ENCODE measurements at places on chromosomes 4 and X. TPM values are rescaled to one million over a fixed set of nuclear protein-coding genes. Genes with fewer than 3 reads are reported as not detected.

DNA sequence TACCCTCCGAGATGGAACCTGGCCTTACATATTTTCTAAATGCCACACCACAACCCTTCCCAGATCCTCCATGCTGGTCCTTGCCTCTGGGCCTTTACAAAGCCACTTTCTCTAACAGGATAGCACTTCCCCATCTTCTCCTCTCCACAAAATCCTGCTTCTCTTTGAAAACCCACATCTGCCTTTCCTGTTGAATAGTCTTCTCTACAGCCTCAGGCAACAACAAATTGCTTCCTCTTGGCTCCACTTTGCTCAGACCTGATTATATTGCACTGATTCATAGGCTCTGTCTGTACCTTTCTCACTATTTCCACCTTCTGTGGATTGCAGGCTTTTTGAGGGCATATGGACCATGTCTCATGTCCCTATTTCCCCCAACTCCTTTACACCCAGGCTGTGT is 203.7 kb upstream of the MBNL3 start:
- no peaks in the 10 kb centered on the region for H3K36me3 ChIP-seq
- no peak overlapping the region for H3K4me3 ChIP-seq
- DNase-seq, result no peak
- H3K27me3 ChIP-seq, result no peaks in the 10 kb centered on the region
- H3K27ac ChIP-seq, result no peak overlapping the region

GRCh38 chrX:9906919-9907318 is 60.2 kb upstream of the CLDN34 start:
- no peak overlapping the region for H3K4me3 ChIP-seq
- no peaks in the 10 kb centered on the region for H3K4me1 ChIP-seq
- no peaks in the 10 kb centered on the region for H3K36me3 ChIP-seq
- no peak for DNase-seq
- H3K27me3 ChIP-seq, result no peaks in the 10 kb centered on the region

DNA sequence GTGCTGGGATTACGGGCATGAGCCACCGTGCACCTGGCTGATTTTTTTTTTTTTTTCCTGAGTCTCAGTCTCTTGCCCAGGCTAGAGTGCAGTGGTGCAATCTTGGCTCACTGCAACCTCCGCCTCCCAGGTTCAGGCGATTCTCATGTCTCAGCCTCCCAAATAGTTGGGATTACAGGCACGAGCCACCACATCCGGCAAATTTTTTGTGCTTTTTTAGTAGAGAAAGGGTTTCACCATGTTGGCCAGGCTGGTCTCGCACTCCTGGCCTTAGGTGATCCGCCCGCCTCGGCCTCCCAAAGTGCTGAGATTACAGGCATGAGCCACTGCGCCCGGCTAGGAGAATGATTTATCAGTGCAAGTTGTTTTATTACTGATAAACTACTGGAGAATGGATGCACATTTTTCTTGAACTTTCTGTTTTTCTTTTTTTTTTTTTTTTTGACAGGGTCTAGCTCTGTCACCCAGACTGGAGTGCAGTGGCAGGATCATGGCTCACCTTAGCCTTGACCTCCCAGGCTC is 39.7 kb upstream of the DHRSX start:
- DNase-seq, result no peak
- no peaks in the 10 kb centered on the region for H3K36me3 ChIP-seq
- H3K4me3 ChIP-seq, result no peak overlapping the region
- H3K27me3 ChIP-seq, result no peaks in the 10 kb centered on the region
- no peak overlapping the region for H3K27ac ChIP-seq

- no peak overlapping the region for H3K4me3 ChIP-seq
- no peak for DNase-seq
- H3K4me1 ChIP-seq, result no peaks in the 10 kb centered on the region
- no peaks in the 10 kb centered on the region for H3K27me3 ChIP-seq
- no peaks in the 10 kb centered on the region for H3K36me3 ChIP-seq
Observed at GRCh38 chrX:10656214-10656613, 35.8 kb upstream of the MID1 start.

DNA sequence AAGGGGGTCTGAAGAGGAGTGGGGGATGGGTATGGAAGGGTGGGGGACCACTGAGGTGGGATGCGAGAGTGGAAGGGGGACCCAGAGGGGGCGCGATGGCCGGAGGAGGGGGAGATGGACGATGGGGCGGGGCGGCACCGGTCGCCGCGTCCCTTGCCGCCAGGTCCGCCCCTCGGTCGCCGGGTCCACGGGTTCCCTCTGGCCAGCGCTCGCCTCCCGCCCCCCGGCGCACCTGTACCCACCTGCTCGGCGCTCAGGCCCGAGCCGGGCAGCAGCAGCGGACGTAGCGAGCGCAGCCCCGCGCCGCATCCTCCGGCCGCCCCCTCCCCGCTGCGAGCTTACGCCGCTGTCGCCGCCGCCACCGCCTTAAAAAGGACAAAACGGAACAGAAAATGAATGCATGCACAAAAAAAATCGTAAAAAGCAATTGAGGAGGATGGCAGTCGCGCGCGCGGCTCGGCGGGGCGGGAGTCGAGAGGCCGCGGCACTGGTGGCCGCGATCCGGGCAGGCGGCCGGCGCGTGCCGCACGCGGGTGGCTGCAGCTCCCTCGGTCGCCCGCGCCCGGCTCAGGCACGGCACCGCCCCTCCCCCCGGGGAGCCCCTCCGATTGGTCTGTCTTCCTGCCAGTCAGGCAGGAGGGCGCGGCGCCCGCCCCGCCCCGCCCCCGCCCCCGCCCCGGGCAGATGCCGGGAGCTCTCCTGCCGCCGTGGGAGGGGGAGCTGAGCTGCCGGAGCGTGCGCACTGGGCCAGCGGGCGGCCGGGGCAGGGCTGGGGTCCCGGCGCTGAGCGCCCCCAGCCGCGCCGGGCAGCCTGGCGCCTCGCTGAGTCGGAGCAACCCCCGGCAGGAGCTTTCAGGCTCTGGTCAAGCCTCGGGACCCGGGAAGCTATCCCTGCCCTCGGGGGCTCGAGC is at the start of gene JAKMIP1:
TSS of gene JAKMIP1 (minus strand) at position 539 of the 911 bp plus-strand sequence. CDS start 87,699 bp downstream, outside the sequence.
- H3K27ac ChIP-seq, result peak within 1 kb of the TSS; percentile 68
- no peaks in the 10 kb centered on the region for H3K27me3 ChIP-seq
- DNase-seq, result peak; percentile 86
- peaks cover 47% of the 10 kb centered on the region for H3K4me1 ChIP-seq
- H3K36me3 ChIP-seq, result no peaks in the 10 kb centered on the region

- no peaks in the 10 kb centered on the region for H3K36me3 ChIP-seq
- peaks cover 5% of the 10 kb centered on the region for H3K27me3 ChIP-seq
- H3K4me3 ChIP-seq, result no peak overlapping the region
- DNase-seq, result no peak
- H3K27ac ChIP-seq, result no peak overlapping the region
- H3K4me1 ChIP-seq, result peaks cover 5% of the 10 kb centered on the region
Observed at GRCh38 chr4:68372588-68372987, 22.7 kb upstream of the YTHDC1 start.

- H3K36me3 ChIP-seq, result no peaks in the 10 kb centered on the region
- DNase-seq, result no peak
- H3K4me1 ChIP-seq, result no peaks in the 10 kb centered on the region
- no peaks in the 10 kb centered on the region for H3K27me3 ChIP-seq
- no peak overlapping the region for H3K4me3 ChIP-seq
Observed at GRCh38 chr4:35925806-35926205, 318.5 kb downstream of the ARAP2 start.

- H3K4me3 ChIP-seq, result no peak overlapping the region
- no peaks in the 10 kb centered on the region for H3K4me1 ChIP-seq
- H3K36me3 ChIP-seq, result no peaks in the 10 kb centered on the region
- DNase-seq, result no peak
Observed at GRCh38 chrX:24553011-24553410, 87.9 kb downstream of the PDK3 start.

DNA sequence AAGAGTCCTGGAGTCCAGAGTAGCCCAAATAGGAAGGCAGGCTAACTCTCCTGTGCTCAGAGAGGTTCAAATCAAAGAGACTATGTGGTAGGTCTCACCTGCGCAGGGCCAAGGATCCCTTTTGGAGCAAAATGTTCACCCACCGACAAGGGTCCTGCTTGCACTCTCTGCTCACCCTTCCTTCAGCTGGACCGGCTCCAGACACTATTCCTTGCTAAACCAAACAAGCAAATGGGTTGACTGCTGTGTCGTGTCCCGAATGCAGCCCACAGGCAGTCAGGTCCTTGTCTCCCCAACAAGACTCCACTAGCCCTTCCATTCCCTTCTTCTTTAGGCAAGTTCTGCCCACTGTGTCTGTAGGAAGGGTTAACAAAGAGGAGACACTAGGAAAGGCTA is 760 bp downstream of the TRMT2B start:
- no peaks in the 10 kb centered on the region for H3K36me3 ChIP-seq
- H3K4me3 ChIP-seq, result peak overlapping the region; percentile 89
- H3K27me3 ChIP-seq, result no peaks in the 10 kb centered on the region
- H3K4me1 ChIP-seq, result peaks cover 19% of the 10 kb centered on the region
- H3K27ac ChIP-seq, result peak overlapping the region; percentile 90

CABS1 gene
- not detected for polyA plus RNA-seq

GYPA gene
- not detected for polyA plus RNA-seq

NUDT11 gene
- polyA plus RNA-seq, result not detected

KCNE5 gene
- not detected for polyA plus RNA-seq

LNX1 gene
- polyA plus RNA-seq, result 0.25 TPM

APBB2 gene
- polyA plus RNA-seq, result not detected

SMIM31 gene
- not detected for polyA plus RNA-seq

Measured in CD4-positive, CD25-positive, alpha-beta regulatory T cell (primary cell).